ENCODE measurements at places on chromosomes 13 and 19.

DNA sequence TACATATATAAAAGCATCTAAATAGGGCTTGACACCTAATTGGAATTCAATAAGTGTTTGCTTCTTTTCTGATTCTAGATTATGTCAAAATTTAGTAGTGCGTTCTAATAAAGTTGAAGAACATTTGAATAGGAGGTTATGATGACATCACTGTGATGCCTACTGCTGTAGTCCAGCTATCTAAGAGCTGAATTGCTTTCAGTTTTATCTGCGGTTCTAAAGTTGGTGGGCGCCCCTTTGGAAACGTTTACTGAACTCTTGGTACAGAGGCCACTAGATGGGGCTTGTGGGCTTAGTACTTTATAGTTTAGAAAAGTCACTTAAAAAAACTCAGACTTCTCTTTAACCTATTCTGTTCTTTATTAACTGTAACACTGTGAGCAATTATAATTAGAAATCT is 776.9 kb downstream of the GPC5 start:
- DNase-seq: no peak

DNA sequence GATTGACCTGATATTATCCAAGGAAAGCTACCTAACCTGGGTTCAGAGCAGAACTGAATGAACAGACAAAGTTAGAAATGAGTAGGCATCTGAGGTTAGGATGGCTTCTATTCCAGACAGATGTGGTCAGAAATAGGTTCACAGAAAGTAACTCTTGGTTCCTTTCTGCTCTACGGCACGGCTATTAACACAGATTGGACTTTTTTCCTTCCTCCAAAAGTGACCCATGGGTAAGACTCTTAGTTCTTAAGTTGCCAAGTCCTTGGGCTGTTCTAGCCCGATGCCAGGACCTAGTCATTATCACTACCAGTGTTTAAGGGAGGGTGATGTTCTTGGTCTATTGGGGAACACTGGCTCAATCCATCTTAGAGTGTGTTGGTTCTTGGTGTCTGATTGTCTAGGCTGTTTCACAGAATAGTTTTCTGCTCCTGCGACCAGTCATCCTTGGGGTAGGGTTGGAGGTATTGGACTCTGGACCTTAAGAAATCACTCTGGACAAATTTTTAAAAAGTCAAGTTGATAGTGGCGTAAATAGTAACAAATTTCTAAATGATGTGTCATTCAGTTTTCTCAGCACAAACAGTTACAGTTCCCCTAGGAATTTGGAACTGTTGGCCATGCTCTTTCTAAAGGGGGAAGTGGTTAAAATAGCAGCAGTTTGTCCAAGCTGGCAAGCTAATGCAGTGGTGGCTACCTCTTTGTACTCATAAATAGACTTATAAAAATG is 60.1 kb upstream of the MYCBP2 start:
- no peak for DNase-seq

DNA sequence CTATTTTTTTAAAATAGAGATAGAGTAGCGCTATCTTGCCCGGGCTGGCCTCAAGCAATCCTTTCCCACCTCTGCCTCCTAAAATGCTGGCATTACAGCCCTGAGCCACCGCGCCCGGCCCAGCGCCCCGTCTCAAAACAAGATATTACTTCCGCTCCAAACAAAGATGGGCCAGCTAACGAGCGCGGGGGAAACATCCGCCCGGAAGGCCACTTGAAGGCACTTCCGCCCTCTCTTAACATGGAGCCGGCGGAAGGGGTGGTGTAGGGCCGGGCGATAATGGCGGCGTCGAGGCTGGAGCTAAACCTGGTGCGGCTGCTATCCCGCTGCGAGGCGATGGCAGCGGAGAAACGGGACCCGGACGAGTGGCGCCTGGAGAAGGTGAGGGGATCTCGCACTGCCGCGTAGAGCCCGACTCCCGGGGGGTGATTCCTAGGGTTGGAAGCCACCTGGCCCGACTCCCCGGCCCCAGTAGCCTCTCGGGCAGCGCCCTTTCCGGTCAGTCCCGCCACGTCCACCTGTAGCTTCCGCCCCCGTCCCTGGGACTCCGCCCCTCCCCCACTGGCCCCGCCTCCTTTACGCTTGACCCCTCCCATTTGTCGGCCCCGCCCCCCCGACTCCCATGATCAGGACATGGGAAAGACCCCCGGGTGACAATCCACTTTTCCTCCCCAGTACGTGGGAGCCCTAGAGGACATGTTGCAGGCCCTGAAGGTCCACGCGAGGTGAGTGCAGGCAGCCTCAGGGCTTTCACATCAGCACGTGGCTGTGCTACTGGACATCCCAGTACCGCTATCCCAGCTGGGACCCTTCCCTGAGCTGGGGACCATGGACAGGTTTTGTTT is at the start of gene USE1:
TSS of gene USE1 (plus strand) at position 231 of the 845 bp plus-strand sequence. CDS start at position 280, 49 bp downstream.
- peak; percentile 87 for DNase-seq

DNA sequence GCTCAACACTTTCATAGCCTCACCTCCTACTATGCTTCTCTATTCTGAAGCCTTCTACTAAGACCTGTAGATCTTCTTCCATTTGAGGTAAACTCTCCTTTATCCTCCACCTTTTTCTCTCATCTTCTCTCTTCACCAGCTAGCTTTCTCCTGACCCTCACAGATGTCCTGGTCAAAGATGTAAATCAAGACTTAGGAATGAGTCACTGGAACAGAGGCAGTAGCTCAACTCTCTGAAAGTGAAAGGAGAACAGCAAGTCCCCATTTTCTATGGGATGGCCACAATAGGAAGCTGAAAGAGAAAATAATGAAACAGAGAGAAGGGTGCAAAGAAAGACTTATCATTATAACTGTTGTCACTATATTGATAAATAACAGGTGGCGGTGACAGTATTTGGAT is 86.1 kb upstream of the DOCK9 start:
- DNase-seq: no peak

DNA sequence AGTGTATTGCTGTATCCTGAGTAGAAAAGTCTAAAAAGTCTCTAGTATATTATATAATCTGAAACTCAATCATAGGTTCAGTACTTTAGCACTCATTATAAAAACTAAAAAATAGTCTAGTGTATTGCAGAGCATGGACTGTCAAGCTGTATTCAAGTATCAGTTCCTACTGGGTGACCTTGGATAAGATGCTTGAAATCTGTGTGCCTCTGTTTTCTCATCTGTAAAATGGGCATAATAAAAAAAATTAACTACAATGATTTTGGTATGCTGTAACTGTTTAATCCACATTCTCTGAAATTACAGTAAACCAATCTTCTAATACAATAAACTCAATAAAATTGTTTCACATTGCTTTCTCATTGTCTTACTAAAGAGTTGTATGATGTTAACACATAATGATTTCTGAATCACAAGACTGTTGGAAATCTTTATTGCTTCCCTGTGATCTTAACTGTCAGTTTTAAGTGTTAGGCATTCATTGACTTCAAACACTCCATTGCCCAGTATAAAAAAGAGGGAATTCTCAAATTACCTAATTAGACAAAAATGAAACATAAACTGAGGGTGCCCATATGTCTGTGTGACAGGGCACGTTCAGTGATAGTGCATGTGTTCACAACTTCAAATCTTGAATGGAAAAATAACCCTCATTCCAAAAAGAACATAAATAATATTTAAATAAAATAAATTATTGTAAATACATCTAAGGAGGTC is 2.2 kb downstream of the STARD13 start:
- DNase-seq: no peak

- DNase-seq: no peak
Measured at GRCh38 chr13:21040120-21040826, 21.1 kb downstream of the LATS2 start.

DNA sequence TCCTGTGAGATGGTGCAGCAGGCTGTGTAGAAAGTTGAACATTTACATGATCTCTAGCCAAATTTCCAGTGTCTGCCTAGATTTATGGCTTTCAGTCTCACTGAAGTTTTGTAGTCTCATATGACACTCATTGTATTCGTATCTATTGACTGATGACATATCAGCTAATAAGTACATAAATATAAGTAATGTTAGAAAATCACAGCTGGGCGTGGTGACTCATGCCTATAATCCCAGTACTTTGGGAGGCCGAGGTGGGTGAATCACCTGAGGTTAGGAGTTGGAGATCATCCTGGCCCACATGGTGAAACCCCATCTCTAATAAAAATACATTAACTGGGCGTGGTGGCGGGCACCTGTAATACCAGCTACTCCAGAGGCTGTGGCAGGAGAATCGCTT is 54.7 kb upstream of the HTR2A start:
- DNase-seq: no peak

- DNase-seq: no peak
Measured at GRCh38 chr13:114309806-114310410, 4.4 kb upstream of the CHAMP1 start.

- DNase-seq: no peak
Measured at GRCh38 chr19:53518121-53518520, 19.8 kb upstream of the ZNF331 start.

- no peak for DNase-seq
Measured at GRCh38 chr13:43307221-43307920, 284.0 kb downstream of the DNAJC15 start.

DNA sequence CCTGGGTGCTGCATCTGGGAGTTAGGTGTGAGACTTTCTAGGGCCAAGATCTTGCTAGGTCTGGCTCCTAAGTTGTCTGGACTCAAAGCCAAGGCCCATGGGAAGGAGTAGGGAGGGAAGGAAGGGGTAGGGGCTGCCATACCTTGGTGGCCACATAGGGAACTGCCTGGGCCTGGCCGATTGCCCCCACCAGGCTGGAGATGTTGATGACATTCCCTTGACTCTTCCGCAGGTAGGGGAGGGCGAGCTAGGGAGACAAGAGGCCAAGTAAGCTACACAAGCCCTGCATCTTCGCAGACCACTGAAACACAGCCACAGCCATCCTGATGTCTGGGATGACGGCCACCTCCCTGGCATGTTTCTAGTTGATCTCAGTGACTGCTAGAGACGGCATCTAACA is 4.1 kb upstream of the BCAT2 start:
- no peak for DNase-seq

- no peak for DNase-seq
Measured at GRCh38 chr13:75700552-75700951, 64.4 kb downstream of the LMO7 start.

GRCh38 chr19:14354445-14354844 is 26.8 kb upstream of the ADGRE5 start:
- DNase-seq: no peak

GRCh38 chr13:42524487-42525034 is 49.4 kb upstream of the TNFSF11 start:
- no peak for DNase-seq

Measured in activated gamma-delta T cell treated with Interleukin-2 at 50 U/mL for 16 hours (primary cell).